ENCODE measurements at places on chromosomes 11 and 22. TPM values are rescaled to one million over a fixed set of nuclear protein-coding genes. Genes with fewer than 3 reads are reported as not detected.

The SLC6A5 gene
- total RNA-seq = not detected

The LIPT2 gene
- 1.7 TPM for total RNA-seq

The KIAA0930 gene
- 109 TPM for total RNA-seq

The SC5D gene
- 53.4 TPM for total RNA-seq

The IL10RA gene
- total RNA-seq = 0.12 TPM

The OVCH2 gene
- total RNA-seq = 1.2 TPM

The OOSP4A gene
- total RNA-seq = not detected

GRCh38 chr11:61826930-61827570, 1.1 kb upstream of the FADS2 start:
- no peak for DNase-seq

GRCh38 chr22:25623310-25623734, 58.8 kb downstream of the GRK3 start:
- DNase-seq = no peak

- DNase-seq = no peak
Observed at GRCh38 chr22:41286639-41287091, 678 bp upstream of the RANGAP1 start.

GRCh38 chr11:123393312-123393927, 36.6 kb upstream of the GRAMD1B start:
- no peak for DNase-seq

- no peak for DNase-seq
Observed at GRCh38 chr22:30221121-30221992, 25.2 kb downstream of the LIF start.

GRCh38 chr22:24803064-24803542, 2.9 kb upstream of the SGSM1 start:
- no peak for DNase-seq

DNA sequence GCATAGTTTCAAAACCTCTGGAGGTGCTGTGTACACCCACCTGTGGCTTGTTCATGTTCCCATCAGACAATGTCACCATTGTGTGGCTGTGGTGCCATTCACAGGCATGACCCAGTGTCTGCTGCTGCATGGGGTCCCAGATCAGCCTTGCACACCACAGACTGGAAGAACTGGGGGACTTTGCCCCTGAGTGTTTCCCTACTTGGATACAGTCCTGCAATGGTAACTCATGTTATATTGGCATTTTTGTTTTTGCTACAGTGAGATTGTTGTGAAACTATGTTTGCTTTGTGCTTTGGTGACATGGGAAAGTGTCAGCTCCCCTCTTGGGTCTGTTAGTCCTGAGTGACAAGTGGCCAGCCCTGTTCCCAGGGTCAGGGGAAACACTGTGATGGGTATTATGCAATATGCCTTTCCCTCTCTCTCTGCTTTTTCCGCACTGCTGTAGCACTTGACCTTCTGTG, 108.8 kb downstream of the NAV2 start:
- no peak for DNase-seq

GRCh38 chr22:46088541-46089311, 61.6 kb upstream of the PPARA start:
- peak; percentile 74 for DNase-seq

- DNase-seq = no peak
Observed at GRCh38 chr22:46478083-46478551, 59.3 kb downstream of the CELSR1 start.

DNA sequence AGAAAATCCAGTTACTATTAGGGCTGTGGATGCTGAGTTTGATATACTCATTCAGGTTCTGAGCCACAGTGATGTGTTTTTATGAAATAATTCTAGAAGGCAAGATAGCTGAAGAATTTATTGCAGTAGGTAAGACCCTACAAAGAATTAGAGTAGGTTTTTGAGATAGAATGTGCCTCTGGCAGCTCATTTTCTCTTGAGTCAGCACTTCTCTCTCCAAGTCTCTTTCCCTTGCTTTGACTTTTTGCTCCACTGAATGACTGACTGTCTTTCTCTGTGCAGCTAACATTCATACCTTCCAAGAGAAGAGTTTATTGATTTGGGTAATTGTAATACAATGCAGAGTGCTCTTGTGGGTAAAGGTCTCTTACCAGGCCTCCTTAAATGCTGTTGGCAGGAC, 48.0 kb upstream of the C11orf87 start:
- DNase-seq = no peak

DNA sequence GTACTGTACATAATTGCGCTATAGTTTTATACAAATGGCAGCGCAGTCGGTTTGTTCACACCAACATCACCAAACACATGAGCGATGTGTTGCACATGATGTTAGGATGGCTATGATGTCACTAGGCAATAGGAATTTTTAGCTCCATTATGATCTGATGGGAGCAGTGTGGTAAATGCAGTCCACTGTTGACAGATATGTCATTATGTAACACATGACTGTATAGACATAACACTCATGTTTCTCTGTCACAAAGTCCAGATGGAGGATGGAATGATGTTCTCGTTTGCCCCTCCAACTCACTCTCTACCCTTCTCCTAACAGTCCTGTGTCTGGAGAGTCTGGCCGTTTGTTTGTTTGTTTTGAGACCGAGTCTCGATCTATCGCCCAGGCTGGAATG, 288.5 kb downstream of the LARGE1 start:
- no peak for DNase-seq

DNA sequence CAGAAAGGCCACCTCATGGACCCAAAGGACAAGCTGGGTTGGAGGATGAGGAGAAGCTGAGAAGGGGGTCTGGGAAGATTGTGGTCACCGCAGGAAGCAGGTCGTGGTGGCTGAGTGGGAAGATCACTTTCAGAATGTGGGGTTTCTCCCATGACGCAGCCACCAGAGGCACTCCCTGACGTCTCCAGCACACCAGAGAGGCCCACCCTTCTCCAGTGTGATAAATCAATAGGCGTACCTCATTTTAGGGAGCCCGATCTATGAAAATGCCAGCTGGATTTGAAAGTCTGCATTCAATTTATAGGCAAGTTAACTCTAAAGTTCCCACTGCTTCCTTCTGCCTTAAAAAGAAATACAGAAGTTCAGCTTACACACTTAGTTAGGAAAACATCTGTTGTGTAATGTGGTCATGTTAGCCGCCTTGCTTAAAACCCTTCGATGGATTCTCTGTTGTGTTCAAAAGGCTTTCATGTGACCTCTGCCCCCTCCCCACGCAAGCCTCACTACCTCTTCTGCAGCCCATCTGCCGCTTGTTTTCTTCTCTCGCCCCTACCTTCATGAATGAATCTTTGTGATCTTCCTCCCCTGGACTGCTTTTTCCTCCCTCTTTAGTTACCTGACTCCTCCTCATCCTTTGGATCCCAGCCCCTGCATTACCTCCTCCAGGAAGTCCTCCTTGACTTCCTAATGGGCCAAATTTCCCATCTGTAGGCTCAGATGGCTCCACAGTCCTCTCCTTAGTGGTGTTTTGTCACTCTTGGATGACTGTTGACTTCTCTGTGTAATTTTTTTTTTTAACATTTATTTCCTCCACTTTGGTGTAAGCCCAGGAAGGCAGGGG, 10.7 kb downstream of the TSPAN18 start:
- no peak for DNase-seq

DNA sequence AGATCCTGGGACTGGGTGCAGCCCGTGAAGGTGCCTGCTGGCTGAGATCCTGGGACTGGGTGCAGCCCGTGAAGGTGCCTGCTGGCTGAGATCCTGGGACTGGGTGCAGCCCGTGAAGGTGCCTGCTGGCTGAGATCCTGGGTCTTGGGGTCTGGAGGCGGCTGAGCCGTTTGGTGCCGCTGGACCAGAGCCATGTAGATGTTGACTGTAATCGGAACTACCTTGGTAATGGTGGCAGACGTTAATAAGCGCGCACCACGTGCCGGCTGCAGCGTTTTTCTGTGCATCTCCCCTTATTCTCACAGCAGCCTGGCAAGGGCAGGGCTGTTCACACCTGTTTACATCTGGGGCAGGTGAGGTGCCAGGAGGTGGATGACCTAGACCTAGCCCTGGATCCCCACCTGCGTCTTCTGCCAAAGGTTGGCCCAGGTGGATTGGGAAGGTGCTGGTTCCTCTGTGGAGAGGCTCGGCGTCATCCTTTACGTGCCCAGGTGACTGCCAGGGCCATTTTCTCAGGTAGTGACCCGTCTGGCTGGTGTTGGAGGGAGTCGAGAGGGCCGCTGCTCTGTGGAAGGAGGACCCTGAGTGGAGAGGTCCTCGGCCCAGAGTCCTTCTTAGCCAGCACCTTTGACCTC, 382.5 kb downstream of the TBC1D22A start:
- no peak for DNase-seq

DNA sequence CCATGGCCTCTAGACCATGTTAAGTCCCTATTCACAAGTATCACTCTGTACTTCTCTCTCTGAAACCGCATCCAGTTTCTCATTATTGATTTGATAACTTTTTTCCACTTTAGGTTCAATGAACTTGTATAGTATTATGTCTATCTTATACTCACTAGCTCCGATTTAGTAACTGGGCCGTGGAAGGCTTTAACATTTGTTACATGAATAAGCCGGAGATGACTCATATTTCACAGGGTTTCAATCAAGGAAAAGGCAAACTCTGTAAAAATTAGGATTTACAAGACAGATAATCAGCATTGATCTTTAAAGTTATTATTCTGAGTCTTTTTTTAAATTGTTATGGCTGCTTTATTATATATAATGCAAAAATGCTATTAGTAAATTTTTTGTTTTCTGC, 662.2 kb upstream of the CNTN5 start:
- DNase-seq = no peak

DNA sequence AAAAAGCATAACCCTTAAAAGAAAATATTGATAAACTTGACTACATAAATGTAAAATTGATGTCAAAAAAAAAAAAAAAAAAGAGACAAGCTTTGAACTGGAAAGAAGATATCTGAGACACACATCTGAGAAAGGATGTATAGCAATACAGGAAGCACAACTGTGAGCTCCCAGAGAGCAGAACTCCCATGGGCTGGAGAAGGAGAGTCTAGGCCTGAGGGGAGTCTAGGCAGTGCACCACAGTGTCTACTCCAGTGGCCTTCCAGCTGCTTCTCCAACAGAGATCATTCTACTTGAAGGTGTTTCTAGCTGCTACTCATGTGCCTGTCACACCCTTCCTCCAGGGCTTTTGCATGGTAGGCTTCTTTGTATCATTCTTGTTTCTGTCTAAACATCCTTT, 54.2 kb upstream of the SYT9 start:
- DNase-seq = no peak

DNA sequence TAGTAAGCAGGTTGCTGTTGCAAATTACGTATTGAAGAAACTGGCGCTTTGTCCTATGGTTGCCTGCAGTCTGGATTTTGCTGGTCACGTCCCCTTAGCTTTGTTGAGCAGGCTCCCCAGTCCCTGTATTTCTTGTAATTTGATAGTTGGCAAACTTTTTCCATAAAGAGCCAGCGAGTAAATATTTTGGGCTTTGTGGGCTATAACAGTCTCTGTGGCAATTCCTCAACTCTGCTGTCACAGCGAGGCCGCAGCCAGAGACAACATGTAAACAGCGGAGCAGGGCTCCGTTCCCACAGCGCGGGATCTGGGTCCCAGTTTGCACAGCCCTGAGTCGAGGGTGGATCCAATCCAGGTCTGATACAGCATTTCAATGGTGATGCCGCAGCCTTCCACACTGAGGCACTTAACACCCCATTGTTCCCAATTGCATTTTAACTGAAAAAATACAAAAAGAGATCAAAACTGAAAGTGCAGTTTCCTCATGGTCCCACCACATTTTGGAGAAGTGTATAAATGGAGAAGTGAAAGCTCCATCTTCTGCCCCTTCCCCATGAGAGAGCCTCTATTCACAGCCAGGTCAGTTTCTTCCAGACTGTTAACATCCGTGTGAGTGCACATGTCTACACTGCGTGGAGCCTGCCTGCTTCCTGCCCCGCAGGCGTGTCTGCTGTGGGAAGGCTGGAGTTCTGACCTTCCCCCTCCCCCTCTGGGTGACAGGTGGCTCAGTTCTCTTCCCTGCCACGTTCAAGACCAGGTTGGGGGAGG, 89.1 kb downstream of the RPS6KA4 start:
- DNase-seq = peak; percentile 59

DNA sequence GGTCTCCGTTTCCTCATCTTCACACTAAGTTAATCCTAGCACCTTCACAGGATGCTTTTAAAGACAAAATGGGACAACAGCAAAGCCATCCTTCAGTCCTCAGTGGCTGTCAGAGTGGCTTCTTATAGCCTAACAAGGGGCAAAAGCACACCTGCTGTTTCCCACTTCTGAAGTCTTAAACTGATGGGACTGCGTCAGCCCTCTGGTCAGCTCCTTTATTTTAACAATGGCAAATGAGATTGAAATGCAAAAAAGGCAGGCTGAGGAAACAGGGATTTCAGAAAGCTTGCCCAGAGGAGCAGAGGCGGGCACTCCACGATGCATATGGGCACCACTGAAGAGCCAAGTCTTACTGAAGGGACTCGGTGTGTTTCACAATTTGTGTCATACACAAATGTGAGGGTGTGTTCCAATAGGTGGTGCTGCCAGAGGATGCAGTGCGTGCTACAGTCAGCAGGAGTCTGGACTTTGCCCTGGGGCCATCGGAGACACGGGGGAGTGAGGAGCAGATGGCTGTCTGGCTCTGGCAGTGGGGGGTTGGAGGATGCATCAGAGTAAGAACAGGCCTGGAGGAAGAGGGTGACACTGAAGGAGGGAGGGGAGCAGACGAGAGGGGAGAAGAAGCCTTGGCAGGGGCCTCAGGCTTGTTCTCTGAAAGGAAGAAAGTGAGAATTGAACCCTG, 47.3 kb downstream of the TENM4 start:
- no peak for DNase-seq

- DNase-seq = no peak
Observed at GRCh38 chr11:122046438-122046837, 69.6 kb downstream of the BLID start.

DNA sequence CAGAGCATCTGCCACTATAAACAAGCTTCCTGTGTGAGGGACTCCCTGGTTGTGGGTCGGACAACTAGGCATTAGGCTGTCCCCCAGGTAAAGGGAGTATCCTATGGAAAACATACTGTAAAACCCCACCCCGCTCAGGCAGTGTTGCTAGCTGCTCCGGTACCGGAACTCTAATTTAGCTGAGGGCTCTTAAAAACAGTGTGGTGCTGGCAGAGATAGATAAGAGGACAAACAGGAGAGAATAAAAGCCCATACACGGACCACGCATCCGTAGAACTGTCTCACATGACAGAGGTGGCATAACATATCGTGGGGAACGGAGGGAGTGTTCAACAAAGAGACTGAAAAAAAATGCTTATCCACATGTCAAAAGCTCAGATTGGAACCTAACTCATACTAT, 3.4 kb upstream of the MOGAT2 start:
- DNase-seq = no peak

- no peak for DNase-seq
Observed at GRCh38 chr11:133409799-133410198, 122.5 kb downstream of the OPCML start.

Measured in chondrocyte (in vitro differentiated cells).